Glomerular endothelial cell (primary cell): ENCODE measurements at places on chromosomes 7 and 10. TPM values are rescaled to one million over a fixed set of nuclear protein-coding genes. Genes with fewer than 3 reads are reported as not detected.

GRCh38 chr10:25232204-25232603 is 57.4 kb downstream of the GPR158 start:
- DNase-seq, result no peak

The TES gene
- total RNA-seq, result 73.9 and 94.4 TPM in 2 replicates

- DNase-seq, result no peak
Observed at GRCh38 chr10:86361156-86362128, 5.2 kb downstream of the GRID1 start.

DNA sequence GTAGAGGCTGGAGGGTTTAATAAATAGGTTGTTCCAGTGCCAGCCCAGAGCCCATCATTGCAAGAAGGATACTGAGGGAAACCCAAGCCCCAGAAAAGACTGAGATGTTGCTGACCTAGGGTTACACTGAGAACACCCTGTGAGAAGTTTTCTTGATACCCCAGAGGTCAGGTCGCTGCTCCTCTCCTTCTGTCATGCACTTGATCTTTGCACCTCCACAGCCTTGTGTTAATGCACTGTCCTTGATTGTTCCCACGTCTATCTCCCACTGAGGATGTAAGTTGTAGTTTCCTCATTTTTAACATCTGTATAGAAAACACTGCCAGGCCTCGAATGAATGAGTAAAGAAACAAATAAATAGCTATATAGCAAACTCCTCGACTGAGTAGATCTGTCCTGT is 195.3 kb upstream of the AHR start:
- DNase-seq, result no peak

The IFIT5 gene
- 14.3 and 22.5 TPM in 2 replicates for total RNA-seq

- no peak for DNase-seq
Observed at GRCh38 chr7:49172639-49173038, 248.3 kb downstream of the CDC14C start.

The PLXNA4 gene
- total RNA-seq, result 1.2 and 5.4 TPM in 2 replicates

DNA sequence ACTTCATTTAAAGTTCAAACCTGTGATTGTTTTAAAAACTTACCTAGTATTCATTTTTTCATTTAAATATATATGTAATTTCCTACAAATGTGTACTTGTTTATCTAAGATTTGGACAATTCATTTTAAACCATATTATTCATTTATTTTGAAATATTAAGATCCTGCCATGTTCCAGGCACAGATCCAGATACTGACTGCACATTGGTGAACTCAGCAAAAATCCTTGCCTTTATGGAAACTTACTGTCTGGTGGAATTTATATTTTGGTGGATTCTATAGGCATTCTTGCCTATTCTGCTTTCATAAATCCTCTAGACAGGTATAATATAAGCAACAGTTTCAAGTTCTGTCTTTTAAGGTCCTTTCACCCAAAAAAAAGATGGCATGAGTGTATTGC is 48.3 kb upstream of the RPA3 start:
- no peak for DNase-seq

- DNase-seq, result no peak
Observed at GRCh38 chr7:87833130-87833529, 43.0 kb downstream of the SLC25A40 start.

The CDH23 gene
- not detected in 2 replicates for total RNA-seq

DNA sequence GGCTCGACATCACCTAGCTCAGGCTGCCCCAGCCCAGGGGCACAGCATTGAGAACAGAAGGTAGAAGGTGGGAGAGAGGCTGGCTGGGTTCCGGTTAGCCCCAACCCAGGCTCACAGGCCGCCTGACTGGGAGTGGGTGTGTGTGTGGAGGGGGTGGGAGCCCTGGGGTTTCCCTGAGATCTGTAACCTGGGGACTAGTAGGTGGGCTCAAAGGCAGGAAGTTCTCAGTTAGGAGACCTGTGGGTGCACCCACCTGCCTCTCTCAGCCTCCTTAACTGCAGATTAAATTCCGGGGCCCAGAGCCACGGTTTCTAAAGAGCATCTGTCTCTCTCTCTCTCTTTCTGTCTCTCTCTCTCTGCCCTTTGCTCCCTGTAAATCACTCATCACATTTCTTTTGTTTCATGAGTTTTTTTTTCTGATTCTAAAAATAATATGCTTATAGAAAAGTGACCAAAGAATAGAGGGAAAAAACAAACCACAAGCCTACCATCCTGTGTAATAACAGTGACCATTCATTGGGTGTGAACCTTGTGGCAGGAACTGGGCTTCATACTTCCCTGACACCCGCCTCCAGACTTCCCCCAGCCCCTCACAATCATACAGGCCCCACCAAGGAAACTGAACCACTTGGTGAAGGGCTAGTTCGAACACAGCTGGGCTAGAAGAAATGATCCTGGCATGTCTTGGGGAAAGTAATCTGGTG is 83.4 kb upstream of the SMNDC1 start:
- no peak for DNase-seq
